CD4-positive, CD25-positive, alpha-beta regulatory T cell (primary cell): ENCODE measurements at places on chromosomes 5 and 9. TPM values are rescaled to one million over a fixed set of nuclear protein-coding genes. Genes with fewer than 3 reads are reported as not detected.

GRCh38 chr5:144333336-144333920, 162.8 kb downstream of the KCTD16 start:
- no peak for DNase-seq

Gene TEX48
- not detected for total RNA-seq

GRCh38 chr5:93717162-93717561, 24.2 kb downstream of the POU5F2 start:
- DNase-seq = no peak

DNA sequence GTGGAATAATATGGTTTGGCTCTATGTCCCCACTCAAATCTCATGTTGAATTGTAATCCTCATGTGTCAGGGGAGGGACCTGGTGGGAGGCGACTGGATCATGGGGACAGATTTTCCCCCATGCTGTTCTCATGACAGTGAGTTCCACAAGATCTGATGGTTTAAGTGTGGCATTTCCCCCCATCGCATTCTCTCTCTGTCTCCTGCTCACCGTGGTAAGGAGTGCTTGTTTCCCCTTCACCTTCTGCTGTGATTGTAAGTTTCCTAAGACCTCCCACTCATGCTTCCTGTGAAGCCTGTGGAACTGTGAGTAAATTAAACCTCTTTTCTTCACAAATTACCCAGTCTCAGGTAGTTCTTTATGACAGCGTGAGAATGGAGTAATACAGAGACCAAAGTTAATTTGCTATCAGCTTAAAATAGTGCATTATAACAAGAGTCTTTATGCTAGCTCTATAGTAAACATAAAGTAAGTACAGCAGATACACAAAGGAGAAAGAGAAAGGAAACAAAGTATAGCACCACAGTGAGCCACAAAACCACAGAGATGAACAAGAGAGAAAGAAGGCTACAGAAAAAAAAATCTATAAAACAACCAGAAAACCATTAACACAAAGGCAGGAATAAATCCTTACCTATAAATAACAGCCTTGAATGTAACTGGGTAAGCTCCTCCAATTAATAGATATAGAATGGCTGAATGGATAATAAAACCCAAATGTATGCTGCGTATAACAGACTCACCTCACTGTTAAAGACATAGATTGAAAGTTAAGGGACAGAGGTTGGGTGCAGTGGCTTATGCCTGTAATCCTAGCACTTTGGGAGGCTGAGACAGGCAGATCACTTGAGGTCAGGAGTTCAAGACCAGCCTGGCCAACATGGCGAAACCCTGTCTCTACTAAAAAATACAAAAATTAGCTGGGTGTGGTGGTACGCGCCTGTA, 39.7 kb downstream of the RAPGEF6 start:
- DNase-seq = peak; percentile 71

Gene SLC4A9
- not detected for total RNA-seq

GRCh38 chr5:93658044-93658443, 75.0 kb downstream of the NR2F1 start:
- DNase-seq = no peak

Gene AHRR
- 4.5 TPM for total RNA-seq
